ENCODE measurements at places on chromosomes 3 and 15.

- DNase-seq = no peak
These were observed 229.5 kb downstream of the VPS13C start for GRCh38 chr15:61830536-61831330.

GRCh38 chr3:43010638-43011037 is 31.5 kb downstream of the GASK1A start:
- DNase-seq = no peak

- DNase-seq = peak; percentile 42
These were observed 38.3 kb upstream of the ARHGEF3 start for GRCh38 chr3:56839784-56840715.

- no peak for DNase-seq
These were observed 4.8 kb upstream of the RBP2 start for GRCh38 chr3:139481116-139481515.

GRCh38 chr3:125647318-125648014 is 52.2 kb upstream of the OSBPL11 start:
- no peak for DNase-seq

DNA sequence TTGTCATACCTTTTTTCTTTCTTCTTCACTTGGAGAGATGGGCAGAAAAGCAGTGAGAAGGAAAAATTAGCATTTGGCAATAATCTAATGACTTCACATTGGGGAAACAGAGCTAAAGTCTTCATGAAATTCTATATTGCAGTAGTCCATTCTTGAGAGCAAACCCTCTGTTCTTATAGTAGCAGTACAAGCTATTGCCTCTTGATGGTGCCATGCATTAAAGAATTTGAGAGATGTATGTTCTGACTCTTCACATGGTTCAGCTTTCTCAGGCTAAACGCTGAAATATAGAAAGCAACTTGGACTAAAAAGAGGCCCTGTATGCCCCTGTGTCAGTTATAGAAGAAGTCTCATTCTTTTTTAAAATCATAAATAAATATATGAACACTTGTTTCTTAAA is 36.0 kb downstream of the PHLDB2 start:
- DNase-seq = no peak

DNA sequence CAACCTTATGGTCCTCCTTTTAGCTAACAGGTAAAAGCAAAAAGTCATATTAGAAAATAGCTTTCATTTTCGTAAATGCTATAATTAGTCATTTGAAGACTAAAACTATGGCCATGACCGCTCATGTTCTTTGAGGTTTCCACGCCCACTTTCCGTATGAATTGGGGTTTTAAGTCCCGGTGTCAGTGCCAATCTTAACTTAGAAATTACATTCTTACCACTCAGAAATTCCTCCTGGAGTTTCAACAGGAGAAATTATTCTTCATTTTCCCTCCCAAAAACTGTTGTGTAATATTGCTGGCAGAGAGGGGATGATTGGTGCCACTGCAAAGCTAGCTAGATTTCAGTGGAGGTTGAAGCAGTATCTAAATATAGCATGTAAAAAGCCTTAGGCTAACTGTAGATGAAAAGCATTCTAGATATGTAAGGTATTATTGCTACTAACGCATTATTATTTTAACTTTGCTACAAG is 71.0 kb upstream of the MDFIC2 start:
- no peak for DNase-seq

GRCh38 chr3:68866157-68866556 is 66.2 kb downstream of the TAFA4 start:
- peak; percentile 5 for DNase-seq

DNA sequence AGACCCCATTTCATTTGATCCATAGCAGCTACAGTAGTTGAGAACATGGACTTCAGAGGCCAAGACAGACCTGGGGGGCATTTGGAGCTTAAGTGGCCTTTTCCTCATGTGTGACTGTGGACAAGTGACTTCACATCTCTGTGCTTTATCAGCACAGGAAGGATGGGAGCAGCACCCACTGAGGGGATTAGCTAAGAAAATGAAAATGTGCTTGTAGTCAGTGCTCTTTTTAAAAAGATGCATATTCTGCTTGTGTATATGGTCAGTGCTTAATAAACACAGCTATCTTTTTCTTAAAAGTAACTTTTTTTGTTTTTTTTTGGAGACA is 34.5 kb downstream of the SLC6A6 start:
- DNase-seq = no peak

GRCh38 chr3:105883798-105884377 is 15.1 kb upstream of the CBLB start:
- DNase-seq = no peak

DNA sequence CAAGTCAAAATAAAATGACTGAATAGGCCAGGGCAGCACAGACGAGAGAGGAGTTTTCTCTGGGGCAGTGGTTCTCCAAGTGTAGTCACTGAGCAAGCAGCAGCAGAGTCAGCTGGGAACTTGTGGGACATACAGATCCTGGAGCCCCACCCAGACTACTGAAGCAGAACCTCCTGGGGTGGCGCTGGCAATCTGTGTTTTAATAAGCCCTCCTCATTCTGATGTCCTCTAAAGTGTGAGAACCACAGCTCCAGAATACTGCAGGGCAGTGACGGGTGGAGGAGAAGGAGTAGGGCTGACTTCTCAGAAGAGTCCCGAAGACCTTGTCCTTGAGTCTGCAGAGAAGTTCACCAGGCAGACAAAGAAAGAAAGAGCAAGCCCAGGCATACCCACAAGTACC is 251.3 kb upstream of the HES1 start:
- DNase-seq = no peak

DNA sequence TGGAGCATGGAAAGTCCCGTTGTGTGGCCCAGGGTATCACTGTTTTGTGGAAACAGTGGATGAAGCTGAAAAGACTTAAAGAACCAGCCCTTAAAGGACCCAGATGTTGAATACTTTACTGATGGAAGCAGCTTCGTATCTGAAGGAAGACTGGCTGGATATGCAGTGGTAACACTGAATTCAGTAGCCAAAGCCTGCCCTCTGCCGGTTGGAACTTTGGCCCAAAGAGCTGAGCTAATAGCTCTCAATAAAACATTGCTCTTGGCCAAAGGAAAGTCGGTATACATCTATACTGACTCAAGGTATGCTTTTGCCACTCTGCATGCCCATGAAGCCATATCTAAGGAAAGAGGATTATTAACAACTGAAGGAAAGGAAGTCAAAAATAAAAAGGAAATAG is 885.4 kb downstream of the PDCD6IP start:
- DNase-seq = no peak

- DNase-seq = no peak
These were observed 14.3 kb downstream of the MINDY2 start for GRCh38 chr15:58785355-58785754.

DNA sequence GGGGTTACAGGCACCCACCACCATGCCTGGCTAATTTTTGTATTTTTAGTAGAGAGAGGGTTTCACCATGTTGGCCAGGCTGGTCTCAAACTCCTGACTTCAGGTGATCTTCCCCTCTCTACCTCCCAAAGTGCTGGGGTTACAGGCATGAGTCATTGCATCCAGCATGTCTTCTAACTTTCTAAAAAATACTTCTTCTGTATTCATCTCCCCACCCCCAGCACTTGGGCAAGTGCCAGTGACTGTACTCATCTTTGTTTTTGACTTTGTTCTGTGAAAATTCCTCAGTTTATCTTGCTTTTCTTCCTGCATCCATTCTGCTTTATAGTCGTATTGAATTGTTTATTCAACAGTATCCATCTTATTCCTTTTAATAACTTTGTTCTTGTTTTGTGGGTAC is 47.6 kb downstream of the ARIH1 start:
- DNase-seq = no peak

DNA sequence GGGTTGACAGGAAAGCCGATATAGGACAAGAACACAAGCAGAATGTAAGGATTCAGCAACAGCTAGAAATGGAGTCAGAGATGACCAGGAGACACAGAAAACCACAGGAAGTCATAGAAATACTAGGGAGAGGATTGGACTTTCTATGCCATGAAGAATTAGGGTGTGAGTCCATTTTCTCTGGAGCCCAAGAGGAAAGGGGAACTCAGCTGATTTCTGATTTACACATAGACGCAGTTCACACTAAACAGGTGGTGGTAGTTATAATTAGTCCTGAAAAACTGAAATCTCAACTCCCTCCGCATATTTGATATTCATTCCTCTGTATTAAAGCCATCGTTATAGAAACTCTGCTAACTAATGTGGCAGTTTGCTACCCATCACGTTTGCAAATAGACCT is 292.7 kb upstream of the STT3B start:
- no peak for DNase-seq

DNA sequence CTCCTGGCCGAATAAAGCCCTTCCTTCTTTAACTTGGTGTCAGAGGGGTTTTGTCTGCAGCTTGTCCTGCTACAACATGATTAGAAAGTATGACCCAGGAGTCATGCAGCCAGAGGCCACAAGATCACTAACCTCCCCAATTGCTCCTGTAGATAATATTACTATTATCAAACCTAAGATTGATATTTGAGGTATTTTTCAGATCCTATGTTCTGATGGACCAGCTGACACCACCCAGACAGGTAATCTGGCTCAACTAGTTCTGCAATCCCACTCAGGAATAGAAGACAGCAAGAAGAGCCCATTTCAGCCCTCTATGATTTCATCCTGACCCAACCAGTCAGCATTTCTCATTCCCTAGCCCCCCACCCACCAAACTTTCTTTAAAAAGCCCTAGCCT is 23.3 kb upstream of the LIMD1 start:
- no peak for DNase-seq

- DNase-seq = no peak
These were observed 18.5 kb upstream of the CSTA start for GRCh38 chr3:122306622-122306953.

- peak; percentile 24 for DNase-seq
These were observed 977.7 kb downstream of the PLOD2 start for GRCh38 chr3:145183261-145183660.

- DNase-seq = no peak
These were observed 44.8 kb downstream of the STRIT1 start for GRCh38 chr3:155248531-155249187.

- no peak for DNase-seq
These were observed 754 bp downstream of the B3GNT5 start for GRCh38 chr3:183253528-183254486.

GRCh38 chr3:98068824-98069223 is 18.1 kb upstream of the OR5AC2 start:
- no peak for DNase-seq

DNA sequence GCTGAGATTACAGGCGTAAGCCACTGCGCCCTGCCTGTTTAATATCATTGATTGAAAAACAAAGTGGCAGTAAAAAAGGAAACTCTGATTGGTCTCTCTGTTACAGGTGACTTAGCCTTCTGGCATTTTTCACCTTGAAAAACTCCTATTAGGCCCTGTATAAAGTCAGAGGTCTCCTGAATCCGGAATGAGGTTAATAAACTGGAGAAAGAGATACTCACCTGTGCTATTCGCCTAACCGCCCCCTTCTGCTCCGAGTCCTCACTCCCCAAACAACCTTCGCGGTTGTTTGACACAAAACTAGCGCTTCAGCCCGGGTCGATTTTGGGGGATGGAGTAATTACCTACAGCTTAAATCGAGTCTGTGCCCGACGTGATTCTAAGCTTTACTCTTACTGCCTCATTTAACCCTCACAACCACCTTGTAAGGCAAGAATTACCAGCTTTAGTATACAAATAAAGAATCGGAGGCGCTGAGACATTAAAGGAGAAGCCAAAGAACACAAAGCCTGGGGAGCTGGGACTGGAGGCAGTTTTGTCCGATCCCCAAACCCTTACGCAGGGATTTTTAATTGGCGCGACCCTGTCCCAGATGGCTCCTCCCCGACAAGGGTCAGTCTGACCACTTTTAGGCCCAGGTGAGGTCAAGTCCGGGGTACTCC is 441 bp downstream of the CEP70 start:
- no peak for DNase-seq

DNA sequence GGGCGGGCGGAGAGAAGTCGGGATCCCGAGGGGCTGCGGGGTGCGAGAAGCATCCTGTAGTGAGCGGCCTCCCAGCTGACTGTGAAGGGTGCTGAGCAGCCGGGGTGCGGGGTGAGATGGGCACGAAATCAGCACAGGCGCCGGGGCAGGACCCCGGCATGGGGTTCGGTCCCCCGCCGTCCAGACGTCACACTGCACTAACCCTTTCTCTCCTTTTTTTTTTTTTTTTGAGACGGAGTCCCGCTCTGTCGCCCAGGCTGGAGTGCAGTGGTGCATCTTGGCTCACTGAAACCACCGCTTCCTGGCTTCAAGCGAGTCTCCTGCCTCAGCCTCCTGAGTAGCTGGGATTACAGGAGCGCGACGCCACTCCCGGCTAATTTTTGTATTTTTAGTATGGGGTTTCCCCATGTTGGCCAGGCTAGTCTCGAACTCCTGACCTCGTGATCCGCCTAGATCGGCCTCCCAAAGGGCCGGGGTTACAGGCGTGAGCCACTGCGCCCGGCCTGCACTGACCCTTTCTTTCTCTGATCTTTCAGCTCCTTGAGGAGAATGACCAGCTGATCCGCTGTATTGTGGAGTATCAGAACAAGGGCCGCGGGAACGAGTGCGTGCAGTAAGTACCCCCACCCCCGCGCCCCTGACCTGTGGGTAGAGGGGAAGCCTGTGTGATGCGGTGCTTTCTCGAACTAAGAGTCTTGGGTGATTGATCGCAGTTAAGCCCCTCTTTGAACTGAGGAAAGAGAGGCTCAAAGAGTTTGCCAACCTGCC is 513 bp downstream of the SS18L2 start:
- no peak for DNase-seq

DNA sequence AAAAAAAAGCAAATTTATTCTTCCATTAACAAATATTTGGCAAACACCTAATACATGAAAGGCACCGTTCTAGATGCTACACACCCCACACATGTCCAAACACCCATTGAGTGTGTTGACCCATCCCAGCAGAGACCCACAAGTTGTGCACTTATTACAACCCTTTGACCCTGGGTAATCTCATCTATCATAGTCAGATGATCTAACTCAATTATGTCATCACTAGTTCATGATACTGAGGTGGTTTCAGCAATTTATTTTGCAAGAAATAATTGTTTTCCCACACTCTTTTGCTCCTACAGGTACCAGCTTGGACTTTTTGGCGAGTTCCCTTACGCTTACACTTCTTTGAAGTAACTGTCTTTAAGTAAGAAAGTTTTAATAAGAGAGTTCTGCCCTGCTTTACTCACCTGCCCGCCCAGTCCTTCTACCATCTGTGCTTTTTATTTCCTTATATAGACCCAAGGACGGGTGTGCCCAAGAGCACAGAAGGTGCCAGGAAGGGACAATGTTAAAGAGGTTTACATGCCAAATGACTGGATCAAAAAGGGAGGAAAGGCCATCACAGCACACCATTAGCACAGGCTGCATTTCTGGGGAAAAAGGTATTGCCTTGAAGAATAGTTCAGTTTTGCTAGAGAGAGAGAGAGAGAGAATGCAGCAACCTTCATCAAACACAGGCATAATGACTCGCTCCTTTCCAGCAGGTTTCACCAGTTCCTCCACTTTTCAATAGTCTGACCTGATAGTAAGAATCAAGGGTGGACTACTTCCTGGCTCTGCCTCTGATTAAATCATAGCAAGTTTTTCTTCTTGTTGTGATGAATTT is 54.5 kb upstream of the ATP11B start:
- no peak for DNase-seq

Data from HS-5 (cell line).